ENCODE measurements at places on chromosomes 12 and 14. TPM values are rescaled to one million over a fixed set of nuclear protein-coding genes. Genes with fewer than 3 reads are reported as not detected.
A peak's percentile ranks its signal among the peaks of the same experiment; 100 is the strongest.

DNA sequence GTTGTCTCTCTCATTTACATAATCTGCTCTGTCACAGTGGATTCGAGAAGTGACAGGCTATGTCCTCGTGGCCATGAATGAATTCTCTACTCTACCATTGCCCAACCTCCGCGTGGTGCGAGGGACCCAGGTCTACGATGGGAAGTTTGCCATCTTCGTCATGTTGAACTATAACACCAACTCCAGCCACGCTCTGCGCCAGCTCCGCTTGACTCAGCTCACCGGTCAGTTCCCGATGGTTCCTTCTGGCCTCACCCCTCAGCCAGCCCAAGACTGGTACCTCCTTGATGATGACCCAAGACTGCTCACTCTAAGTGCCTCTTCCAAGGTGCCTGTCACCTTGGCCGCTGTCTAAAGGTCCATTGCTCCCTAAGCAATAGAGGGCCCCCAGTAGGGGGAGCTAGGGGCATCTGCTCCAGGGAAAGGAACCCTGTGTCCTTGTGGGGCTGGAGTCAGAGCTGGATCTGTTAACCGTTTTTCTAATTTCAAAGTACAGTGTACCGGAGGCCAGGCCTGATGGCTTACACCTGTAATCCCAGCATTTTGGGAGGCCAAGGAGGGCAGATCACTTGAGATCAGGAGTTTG is 5.1 kb downstream of the ERBB3 start:
- H3K36me3 ChIP-seq: peaks cover 29% of the 10 kb centered on the region
- H3K4me1 ChIP-seq: peaks cover 24% of the 10 kb centered on the region
- no peak for DNase-seq
- no peak overlapping the region for H3K27ac ChIP-seq
- no peaks in the 10 kb centered on the region for H3K27me3 ChIP-seq
- H3K4me3 ChIP-seq: no peak overlapping the region

GRCh38 chr12:82015623-82016347 is 256.6 kb upstream of the PPFIA2 start:
- H3K4me3 ChIP-seq: no peak overlapping the region
- no peaks in the 10 kb centered on the region for H3K27me3 ChIP-seq
- no peak for DNase-seq

GRCh38 chr12:11133816-11134215 is 628 bp downstream of the TAS2R30 start:
- H3K27ac ChIP-seq: no peak overlapping the region
- no peaks in the 10 kb centered on the region for H3K27me3 ChIP-seq
- peaks cover 14% of the 10 kb centered on the region for H3K36me3 ChIP-seq
- DNase-seq: no peak
- H3K4me3 ChIP-seq: no peak overlapping the region

GRCh38 chr14:26765768-26766520 is 168.1 kb upstream of the NOVA1 start:
- H3K4me3 ChIP-seq: no peak overlapping the region
- no peak overlapping the region for H3K27ac ChIP-seq
- H3K36me3 ChIP-seq: no peaks in the 10 kb centered on the region
- DNase-seq: no peak

DNA sequence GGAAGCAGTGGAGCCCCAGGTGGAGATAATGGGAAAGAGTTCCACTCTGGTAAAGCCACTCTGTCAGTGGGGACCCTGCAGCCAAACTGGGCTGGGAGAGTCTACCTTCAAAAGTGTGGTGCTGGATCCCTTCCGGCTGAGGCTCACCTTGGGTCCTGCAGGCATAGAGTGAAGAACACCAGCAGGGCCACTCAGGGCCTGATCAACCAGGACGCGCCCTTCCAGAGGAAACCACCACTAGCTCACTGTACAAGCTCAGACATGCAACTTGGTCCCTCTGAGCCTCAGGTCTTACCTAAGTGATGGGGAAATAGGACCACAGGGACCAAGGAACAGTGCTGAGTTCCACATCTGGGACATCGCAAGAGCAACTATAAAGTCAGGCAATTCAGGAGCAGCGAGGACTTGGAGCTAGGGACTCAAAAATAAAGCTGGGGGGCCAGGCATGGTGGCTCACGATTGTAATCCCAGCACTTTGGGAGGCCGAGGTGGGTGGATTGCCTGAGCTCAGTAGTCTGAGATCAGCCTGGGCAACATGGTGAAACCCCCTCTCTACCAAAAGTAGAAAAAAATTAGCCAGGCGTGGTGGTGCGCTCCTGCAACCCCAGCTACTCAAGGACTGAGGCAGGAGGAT is 5.9 kb upstream of the PRPH start:
- H3K36me3 ChIP-seq: no peaks in the 10 kb centered on the region
- H3K4me3 ChIP-seq: no peak overlapping the region
- peaks cover 50% of the 10 kb centered on the region for H3K27me3 ChIP-seq
- no peak for DNase-seq
- peak overlapping the region; percentile 16 for H3K27ac ChIP-seq

DNA sequence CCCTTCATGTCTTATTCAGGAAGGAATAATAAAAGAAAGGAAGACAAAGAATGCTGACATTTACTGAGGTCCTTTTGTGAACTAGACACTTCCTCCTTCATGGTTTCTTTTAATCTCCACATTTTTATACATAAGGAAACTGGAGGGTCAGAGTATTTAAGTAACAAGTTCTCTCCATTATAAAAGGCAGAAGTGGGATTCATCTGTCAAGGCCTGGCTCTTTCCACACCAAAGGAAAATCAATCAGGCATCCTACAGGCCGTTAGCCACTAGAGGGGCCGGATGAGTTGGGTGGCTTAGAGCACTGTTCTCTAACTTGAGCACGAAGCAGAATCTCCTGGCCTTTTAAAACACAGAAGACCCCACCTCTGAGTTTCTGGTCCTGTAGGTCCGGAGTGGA is 36.8 kb upstream of the NINJ2 start:
- H3K36me3 ChIP-seq: no peaks in the 10 kb centered on the region
- H3K4me1 ChIP-seq: no peaks in the 10 kb centered on the region
- no peak overlapping the region for H3K4me3 ChIP-seq
- H3K27ac ChIP-seq: no peak overlapping the region
- peaks cover 5% of the 10 kb centered on the region for H3K27me3 ChIP-seq
- DNase-seq: no peak

DNA sequence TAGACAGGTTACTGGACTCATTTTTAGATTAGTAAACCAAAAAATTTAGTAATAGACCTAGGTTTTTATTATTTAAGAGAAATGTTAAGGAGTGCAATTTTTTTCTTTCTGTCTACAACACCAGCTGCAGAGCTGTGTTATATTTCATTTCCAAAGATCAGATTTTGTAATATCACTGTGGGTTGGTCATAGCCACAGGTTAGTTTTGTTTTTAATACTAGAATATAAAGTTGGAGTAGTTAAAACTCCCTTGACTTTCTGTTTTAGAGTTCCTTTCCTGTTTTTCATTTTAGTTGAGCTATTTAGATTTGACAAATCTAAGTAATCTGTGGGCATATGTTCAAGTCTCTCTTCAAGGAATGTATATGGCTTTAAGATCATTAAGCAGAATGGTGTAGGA is 30.7 kb upstream of the GARIN2 start:
- H3K27me3 ChIP-seq: no peaks in the 10 kb centered on the region
- H3K27ac ChIP-seq: no peak overlapping the region
- H3K36me3 ChIP-seq: no peaks in the 10 kb centered on the region
- H3K4me1 ChIP-seq: no peaks in the 10 kb centered on the region
- DNase-seq: no peak

DNA sequence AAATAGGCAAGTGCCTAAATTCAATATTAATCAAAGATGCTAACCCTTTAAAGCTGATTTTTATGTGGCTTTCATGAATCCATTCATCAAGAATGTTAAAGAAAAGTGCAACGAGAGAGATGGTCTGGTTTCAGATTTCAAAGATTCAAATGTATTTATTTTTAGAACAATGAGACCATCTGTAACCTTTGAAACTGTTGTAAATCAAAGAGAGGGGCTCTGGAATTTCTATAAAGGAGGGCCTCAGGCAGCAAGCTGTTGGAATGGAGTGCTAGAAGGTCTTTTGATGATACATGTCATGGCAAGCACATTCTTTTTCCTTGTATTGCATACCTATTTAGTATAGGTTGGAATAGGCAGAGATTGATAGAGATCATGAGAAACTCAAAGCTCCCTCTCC is 433.0 kb downstream of the LRIG3 start:
- DNase-seq: no peak
- no peaks in the 10 kb centered on the region for H3K36me3 ChIP-seq
- peaks cover 19% of the 10 kb centered on the region for H3K4me1 ChIP-seq
- no peak overlapping the region for H3K4me3 ChIP-seq
- no peaks in the 10 kb centered on the region for H3K27me3 ChIP-seq
- no peak overlapping the region for H3K27ac ChIP-seq

DNA sequence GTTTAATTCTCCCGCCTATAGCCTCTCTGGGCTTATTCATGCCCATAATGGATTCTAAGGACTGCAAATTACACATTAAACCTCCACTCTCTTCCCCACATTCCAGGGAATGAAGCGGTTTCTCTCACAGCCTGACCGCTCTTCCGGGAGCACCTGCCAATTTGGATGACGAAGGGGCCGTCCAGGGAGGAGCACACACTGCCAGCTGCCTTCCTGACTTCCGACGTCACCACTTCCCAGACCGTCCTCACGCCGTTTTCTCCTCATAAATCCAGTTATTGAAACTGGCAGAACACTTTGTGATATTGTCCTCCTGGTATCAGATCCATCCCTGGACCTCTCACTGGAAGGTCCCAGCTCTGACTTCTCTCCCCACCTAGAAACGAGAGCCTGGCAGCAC is 87.6 kb downstream of the GCH1 start:
- H3K4me3 ChIP-seq: no peak overlapping the region
- no peak for DNase-seq
- peaks cover 8% of the 10 kb centered on the region for H3K27me3 ChIP-seq
- no peaks in the 10 kb centered on the region for H3K36me3 ChIP-seq
- peaks cover 12% of the 10 kb centered on the region for H3K4me1 ChIP-seq

DNA sequence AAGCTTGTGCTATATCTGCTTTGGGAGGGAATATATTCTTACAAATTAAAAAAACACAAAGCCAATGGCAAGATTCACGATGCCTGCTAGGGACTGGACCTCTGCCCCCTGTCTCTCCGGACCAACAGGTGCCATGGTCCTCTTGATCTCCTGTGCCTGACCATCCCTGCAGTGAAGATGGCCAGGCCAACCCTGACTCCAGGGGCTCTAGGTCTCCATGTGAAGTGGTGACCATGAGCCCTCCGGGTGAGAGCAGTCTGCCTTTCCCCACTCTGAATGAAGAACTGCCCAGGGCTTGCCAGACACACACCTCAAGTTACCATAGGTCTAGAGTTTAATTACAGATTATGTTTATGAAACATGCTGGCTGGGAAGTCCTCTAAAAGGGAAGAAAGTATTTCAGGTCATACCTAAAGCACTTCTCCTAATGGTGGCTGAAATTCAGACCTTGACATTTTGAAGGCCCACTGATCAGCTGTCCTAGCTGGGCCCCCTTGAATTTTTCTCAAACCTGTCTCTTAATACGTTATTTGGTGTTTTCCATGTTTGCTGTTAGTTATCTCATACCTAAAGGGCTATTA is 1.4 kb downstream of the ARHGDIB start:
- no peaks in the 10 kb centered on the region for H3K36me3 ChIP-seq
- DNase-seq: no peak
- H3K4me3 ChIP-seq: no peak overlapping the region
- H3K4me1 ChIP-seq: no peaks in the 10 kb centered on the region
- peaks cover 6% of the 10 kb centered on the region for H3K27me3 ChIP-seq

- H3K27me3 ChIP-seq: peaks cover 3% of the 10 kb centered on the region
- peaks cover 24% of the 10 kb centered on the region for H3K4me1 ChIP-seq
- DNase-seq: no peak
Observed at GRCh38 chr12:131346555-131347344, 364.1 kb upstream of the SFSWAP start.

DNA sequence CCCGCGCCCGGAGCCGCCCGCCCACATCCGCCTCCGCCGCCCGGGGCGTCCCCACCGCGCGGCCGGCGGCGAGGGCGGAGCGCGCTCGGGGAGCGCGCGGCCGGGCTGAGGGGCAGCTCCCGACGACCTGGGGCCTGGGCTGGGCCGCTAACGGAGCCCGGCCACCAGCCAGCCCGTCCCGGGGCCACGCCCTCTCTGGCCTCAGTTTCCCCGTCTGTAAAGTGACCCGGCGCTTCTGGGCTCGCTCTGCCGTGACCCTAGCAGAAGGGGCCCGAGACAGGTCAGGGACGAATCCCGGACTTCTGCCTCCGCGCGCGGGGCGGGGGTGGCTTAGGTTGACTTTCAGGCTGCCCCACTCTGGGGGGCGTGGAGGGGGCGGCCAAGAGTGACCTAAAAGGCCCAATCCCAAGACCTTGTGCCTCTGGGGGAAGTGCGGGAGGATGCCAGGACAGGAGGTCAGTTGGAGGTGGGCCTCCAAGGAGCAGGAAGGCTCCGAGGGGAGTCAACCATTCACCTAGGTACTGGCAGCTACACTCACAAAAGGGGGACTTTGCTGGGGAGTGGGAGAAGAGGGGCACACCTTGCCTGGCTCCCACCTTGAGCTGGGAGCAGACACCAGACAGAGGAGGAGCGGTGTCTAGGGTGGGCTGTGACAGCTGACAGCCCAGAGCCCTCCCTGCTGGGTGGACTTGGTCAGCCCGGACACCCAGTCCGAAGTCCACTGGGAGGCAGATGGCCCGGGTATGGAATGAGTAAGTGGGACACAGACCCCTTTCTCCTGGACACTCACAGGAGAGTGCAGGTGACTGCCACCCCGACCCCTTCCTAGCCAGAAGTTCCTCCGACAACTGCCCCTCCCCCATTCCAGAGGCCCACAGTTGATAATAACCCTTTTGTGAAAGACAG is 486 bp upstream of the AKT1 start:
- peaks cover 12% of the 10 kb centered on the region for H3K27me3 ChIP-seq
- H3K4me1 ChIP-seq: peaks cover 36% of the 10 kb centered on the region
- peak overlapping the region; percentile 72 for H3K4me3 ChIP-seq
- H3K36me3 ChIP-seq: no peaks in the 10 kb centered on the region
- H3K27ac ChIP-seq: peak overlapping the region; percentile 94
- no peak for DNase-seq

- no peak overlapping the region for H3K4me3 ChIP-seq
- peaks cover 19% of the 10 kb centered on the region for H3K4me1 ChIP-seq
- H3K36me3 ChIP-seq: no peaks in the 10 kb centered on the region
- H3K27ac ChIP-seq: no peak overlapping the region
Observed at GRCh38 chr12:67524861-67525616, 123.5 kb upstream of the DYRK2 start.

The C14orf132 gene
- 58.3 TPM for total RNA-seq

The KCNJ8 gene
- 2.2 TPM for total RNA-seq

The DPF3 gene
- total RNA-seq: 3.0 TPM

The ADAM21 gene
- total RNA-seq: 0.12 TPM

The CLEC14A gene
- 0.17 TPM for total RNA-seq

The TUBA1A gene
- 628 TPM for total RNA-seq

The FKBP3 gene
- 121 TPM for total RNA-seq

The CCDC177 gene
- total RNA-seq: 0.22 TPM

The OR4N5 gene
- not detected for total RNA-seq

The SMCO3 gene
- not detected for total RNA-seq

The GALNT8 gene
- 15.6 TPM for total RNA-seq
